ENCODE measurements at places on chromosomes 16 and 17.
A peak's percentile ranks its signal among the peaks of the same experiment; 100 is the strongest.

DNA sequence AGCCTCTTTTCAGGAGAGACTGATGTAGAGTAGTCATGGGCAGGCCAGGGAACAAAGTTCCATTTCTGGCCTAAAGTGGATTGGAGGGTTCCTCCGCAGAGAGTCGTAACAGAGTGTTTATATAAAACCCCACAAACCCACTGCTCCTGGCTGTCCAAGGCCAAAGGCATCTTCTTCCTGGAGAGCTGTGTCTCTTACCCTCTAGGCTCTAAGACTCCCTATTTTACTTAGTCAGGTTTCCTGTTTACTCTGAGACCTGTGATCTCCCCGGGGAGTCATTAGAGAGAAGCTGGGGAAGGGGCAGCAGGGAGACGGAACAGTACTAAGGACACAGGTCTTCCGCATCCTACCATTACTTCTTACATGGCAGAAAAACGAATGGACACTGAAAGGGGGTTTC is 69.5 kb downstream of the HIC1 start:
- DNase-seq, result no peak

- no peak for DNase-seq
Measured at GRCh38 chr17:58693751-58694150, 1.3 kb downstream of the RAD51C start.

- DNase-seq, result no peak
Measured at GRCh38 chr17:10674704-10675103, 17.6 kb upstream of the MYH3 start.

DNA sequence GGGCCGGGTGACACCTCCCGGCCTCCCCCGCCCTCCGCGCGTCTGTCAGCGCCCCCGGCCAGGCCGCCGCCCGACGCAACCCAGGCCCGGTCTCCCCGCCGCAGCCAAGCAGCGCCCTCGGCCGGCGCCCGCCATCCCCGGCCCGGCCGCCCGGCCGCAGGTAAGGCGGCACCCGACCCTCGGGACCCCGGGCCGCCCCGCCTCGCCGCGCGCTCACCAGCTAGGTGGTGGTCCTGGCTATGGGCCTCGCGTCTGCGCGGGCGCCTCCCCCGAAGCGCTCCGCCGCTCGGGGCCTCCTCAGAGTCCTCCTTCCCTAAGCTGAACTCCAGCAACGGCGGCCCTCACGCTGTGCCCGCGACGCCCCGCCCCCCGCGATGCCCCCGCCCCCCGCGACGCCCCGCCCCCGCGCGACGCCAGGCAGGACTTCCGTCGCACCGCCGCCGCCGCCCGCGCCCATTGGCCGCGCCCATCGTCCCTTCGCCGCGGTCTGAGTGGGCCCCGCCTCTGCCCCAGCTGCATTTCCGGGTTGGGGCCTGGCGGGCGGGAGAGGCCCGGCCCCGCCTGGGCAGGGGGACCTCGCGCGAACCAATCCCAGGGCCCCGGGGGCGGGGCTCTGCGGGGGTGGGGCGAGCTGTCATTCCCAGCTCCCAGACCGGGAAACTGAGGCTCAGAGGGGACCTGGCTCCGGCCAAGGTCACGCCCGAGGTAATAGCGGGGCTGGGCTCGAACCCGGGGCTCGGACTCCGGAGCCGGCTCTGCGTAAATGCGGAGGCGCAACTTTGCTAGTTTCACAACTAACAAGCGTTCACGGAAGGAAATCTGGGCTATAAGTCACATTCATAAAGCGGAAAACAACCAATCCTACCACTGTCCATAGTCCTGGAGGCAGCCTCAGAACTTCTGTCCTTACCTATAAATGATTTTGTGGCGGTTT is 9.0 kb upstream of the KCTD5 start:
- peak; percentile 91 for DNase-seq

GRCh38 chr17:2241823-2242222 is 61.8 kb downstream of the SMG6 start:
- no peak for DNase-seq

DNA sequence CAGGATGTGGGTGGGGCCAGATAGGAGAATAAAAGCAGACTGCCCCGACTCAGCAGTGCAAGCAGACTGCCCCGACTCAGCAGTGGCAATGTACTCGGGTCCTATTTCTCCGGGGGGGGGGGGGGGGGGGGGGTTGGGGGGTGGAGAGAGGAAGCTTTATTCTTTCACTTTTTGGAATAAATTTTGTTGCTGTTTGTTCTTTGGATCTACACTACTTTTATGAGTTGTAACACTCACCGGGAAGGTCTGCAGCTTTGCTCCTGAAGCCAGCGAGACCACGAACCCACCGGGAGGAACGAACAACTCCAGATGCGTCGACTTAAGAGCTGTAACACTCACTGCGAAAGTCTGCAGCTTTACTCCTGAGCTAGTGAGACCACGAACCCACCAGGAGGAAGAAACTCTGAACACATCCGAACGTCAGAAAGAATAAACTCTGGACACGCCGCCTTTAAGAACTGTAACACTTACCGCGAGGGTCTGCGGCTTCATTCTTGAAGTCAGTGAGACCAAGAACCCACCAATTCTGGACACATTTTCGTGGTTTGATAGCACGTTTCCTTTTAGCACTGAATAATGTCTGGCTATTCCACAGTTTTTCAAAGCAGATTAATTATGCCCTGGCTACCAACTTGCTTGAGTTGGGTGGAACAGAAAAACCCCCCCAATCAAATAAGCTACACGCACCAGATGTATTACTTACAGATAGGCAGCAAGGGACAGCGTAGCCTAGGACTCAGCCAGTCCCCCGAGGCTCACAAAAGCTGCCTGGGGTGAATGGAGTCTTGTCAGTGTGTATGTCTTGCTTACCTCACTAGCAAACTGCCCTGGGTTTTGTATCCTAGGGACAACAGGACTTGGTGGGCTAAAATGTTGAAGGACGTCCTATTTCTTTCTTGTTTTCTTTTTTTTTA is 11.9 kb downstream of the FZD2 start:
- DNase-seq, result no peak

DNA sequence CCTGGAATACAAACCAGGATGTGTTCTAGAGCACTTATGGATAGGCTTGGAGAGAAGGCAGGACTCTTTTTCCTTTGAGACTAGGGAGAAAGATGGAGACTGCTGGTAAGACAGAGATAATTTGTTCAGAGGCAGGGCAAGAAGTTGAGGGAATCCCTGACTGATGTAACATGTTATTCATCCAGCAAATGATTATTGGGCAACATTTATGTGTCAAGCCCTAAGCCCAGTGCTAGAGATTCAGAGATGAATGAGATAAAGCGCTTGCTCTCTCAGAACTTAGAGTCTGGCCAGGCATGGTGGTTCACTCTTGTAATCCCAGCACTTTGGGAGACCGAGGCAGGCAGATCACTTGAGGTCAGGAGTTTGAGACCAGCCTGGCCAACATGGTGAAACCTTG is 47.8 kb upstream of the NUFIP2 start:
- DNase-seq, result no peak

DNA sequence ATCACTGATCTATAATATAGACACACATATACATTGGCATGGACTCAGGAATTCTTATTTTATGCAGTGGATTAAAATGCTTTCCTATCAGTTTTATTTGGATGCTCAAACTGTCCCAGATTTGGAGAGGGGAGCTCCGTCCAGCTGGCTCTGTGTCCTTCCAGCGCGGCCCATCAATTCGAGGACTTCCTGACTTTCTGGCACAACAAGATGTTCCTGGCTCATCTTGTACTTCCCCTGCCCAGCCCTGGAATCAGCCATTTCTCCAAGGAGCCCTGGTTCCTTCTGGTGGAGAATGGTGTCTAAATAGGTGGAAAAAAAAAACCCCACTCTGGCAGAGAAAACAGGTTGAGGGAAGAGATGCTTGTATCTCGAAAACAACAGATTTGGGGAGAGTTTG is 94.5 kb downstream of the CRISPLD2 start:
- no peak for DNase-seq

DNA sequence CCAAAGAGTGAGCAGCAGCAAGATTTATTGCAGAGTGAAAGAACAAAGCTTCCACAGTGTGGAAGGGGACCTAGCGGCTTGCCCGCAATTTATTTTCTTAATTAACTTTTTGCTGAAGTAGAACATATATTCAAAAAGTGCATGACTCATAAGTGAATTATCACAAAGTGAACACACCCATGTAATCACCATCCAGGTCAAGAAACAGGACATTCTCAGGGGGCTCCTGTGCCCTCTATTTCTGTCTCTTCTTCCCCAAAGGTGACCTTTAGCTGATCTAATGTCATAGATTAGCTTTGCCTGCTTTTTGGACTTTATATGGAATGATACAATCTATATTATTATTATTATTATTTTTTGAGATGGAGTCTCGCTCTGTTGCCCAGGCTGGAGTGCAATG is 19.9 kb downstream of the ERAL1 start:
- no peak for DNase-seq

DNA sequence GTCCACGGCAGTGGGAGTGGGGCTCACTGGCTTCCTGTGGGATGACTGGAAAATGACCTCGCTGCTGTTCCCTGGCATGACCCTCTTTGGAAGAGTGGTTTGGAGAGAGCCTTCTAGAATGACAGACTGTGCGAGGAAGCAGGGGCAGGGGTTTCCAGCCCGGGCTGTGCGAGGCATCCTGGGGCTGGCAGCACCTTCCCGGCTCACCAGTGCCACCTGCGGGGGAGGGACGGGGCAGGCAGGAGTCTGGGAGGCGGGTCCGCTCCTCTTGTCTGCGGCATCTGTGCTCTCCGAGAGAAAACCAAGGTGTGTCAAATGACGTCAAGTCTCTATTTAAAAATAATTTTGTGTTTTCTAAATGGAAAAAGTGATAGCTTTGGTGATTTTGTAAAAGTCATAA is 7.8 kb upstream of the RNF213 start:
- DNase-seq, result peak; percentile 25

DNA sequence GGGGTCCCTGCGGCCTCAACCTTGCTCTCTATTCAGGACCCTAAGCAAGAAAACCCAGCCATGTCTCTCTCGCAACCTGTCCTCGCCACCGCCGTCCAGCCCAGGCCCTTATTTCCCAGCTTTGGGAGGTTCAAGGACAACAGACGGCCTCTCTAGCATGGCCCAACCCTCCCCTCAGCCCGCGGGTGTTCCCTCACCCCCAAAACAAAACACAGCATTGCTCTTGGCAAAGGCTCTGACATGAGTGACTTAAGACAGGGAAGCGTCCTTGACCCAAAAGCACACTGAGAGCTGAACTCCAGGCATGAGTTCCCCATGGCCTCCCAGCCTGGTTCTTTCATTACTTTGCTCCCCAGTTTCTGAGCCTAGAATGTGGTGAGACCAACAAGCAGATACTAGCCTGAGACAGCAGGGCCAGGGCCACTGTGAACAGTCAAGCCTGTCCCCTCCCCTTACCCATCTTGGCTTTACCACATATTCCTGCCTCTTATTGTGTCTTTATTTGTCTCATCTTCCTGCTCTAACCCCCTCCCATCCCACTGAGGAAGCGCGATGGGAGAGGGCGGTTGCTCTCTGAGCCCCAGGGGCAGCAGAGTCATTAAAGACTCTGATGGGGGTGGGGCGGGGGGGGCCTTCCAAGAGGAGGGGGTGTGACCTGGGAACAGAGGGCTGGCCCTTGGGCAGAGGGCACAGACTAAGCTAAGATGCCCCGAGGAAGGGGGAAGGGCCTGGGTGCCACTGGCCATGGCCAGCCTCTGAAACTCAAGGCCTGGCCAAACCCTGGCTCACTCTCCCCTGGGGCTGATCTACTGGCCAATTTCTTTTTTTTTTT is 11.8 kb downstream of the SREBF1 start:
- DNase-seq, result no peak

DNA sequence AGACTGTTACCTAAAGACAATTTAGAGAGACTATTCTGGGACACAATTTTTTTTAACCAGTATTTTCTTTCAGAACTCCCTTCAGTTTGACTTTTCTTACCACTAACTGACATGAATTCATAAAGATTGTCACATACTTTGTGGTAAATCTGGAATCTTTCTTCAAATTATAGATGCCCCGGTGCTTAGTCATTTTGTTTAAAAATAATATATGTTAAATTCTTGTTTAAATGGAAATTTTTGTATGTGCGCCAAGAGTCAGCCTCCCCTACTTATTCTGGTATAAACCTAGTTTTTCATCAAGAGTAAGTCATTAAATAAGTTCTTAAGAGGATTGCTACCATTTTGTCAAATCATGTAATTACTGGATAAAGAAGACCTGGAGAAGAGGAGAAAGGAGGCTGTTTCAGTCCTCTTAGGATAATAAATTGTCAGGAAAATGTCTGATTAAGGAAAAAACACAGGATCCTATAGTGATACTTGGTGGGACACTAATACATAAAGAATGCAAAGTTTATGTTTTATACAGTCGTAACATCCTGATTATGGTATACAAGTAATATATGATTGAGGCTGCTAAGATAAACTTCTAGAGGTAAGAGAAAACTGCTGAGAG is 424.4 kb downstream of the PMP22 start:
- no peak for DNase-seq

GRCh38 chr16:56319376-56319775 is 106.0 kb downstream of the AMFR start:
- DNase-seq, result no peak

GRCh38 chr17:64653985-64654355 is 8.1 kb downstream of the SMURF2 start:
- no peak for DNase-seq

DNA sequence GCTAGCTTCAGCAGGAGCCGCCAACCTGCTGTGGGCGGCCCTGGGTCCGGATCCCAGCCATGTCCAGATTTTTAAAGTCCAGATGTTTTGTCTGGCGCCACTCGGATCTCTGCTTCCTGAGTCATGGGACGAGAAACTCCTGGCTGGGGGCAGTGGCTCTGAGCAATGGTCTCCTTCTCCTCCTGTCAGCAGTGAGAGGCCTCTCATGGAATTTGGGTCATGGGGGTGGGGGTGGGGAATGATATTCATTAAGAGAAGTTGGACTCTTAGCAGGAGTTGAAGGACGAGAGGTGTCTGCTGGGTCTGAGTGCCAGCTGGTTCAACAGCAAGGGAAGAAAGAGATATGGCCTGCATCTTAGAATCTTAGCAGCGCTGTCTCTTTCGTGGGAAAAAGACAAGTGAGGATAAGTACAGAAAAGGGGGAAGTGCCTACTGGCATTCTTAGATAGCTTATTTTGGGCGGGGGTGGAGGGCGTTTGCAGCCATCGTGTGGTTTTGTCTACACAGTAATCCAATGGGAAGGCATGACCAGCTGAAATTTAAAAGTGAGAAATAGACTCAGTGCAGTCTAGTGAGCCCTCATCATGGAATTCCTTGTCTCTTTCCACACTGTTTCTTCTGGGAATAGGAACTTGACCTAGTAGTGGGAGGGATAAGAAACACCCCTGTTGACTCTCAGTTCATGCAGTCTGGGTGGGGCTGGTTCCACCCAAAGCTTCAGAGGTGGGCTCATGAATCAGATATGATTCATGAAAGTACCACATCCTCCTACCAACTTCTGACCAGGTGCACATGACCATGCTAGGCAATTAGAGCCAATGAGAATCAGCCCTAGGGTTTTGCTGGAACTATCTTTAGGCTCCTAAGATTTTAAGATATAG is 80.5 kb downstream of the MYH13 start:
- no peak for DNase-seq

- no peak for DNase-seq
Measured at GRCh38 chr17:69678206-69678605, 263.7 kb downstream of the MAP2K6 start.

Measured in NCI-H2029 (cell line).